ENCODE measurements at places on chromosomes 4 and X. TPM values are rescaled to one million over a fixed set of nuclear protein-coding genes. Genes with fewer than 3 reads are reported as not detected.

The AP1AR gene
- total RNA-seq, result 56.7 TPM

GRCh38 chr4:70687392-70687791 is 940 bp upstream of the UTP3 start:
- DNase-seq, result no peak

GRCh38 chr4:146739182-146739581 is 100.5 kb downstream of the POU4F2 start:
- no peak for DNase-seq

- no peak for DNase-seq
Measured at GRCh38 chr4:1962980-1963379, 45.8 kb downstream of the NELFA start.

- no peak for DNase-seq
Measured at GRCh38 chrX:41730081-41730480, 6.1 kb downstream of the GPR82 start.

- DNase-seq, result no peak
Measured at GRCh38 chr4:142293536-142293935, 552.6 kb downstream of the INPP4B start.

The HS6ST2 gene
- total RNA-seq, result 24.6 TPM

DNA sequence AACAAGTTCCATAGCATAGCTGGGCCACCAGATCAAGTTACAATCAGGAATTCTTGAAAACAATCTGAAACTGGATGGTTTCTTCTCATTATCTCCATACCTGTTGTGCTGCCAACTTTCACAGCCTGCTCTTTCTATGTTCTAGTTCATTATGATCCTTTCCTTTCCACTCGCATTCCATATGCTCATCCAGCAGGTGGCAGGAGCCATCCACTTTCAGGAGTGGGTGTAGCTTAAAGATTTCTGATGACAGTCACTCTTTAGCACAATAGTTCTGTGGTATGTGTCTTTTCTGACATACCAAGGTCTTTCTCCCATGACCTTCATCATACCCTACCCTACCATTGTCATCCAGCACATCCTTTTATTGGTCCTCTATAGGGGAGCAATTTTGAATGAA is 46.4 kb downstream of the PAGE2 start:
- DNase-seq, result peak; percentile 2

The CT45A3 gene
- total RNA-seq, result 0.30 TPM

The KIT gene
- not detected for total RNA-seq

The GSX2 gene
- not detected for total RNA-seq

The UGT8 gene
- total RNA-seq, result 14.8 TPM

The SYTL4 gene
- total RNA-seq, result 8.8 TPM

The NHS gene
- 5.7 TPM for total RNA-seq

The RASL11B gene
- total RNA-seq, result 0.34 TPM

GRCh38 chrX:153794897-153795816 is 689 bp downstream of the SSR4 start:
- no peak for DNase-seq

DNA sequence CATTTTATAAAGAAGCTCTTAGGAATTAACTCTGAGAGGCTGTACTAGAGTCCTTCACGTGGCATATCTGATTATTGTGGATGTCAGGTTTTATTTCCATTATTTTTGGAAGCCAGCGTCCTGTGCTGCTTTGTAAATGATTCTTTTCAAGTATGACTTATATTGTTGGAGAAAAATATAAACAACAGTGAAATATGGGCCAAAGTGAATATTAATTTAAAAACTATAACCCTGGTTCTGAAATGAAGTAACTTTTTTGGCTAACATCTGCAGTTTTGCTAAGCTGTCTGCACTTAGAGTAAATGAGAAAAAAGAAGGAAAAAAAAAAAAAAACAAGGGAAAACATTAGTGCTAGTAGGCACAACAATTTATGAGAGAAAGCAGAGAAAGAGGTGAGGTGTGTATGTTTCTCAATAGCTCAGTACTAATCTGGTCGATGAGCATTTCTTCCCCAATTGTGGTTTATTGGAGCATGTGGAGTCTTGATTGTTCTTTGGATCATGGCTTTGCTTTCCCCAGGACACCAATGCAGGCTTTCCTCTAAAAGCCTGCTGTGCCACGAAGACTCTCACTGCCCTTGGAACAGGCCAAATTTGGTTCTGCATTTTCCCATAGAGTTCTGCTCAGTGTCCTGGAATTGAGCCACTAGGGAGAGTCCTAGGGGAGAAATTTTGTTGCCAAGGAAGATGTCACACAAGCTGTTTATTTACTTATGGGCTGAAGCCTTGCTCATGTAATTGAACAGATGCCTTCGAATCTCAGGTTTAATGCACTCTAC is 273.3 kb downstream of the DKK2 start:
- DNase-seq, result no peak

The LRP2BP gene
- total RNA-seq, result 2.9 TPM

The DMRTC1B gene
- total RNA-seq, result not detected

The STBD1 gene
- total RNA-seq, result 5.6 TPM

DNA sequence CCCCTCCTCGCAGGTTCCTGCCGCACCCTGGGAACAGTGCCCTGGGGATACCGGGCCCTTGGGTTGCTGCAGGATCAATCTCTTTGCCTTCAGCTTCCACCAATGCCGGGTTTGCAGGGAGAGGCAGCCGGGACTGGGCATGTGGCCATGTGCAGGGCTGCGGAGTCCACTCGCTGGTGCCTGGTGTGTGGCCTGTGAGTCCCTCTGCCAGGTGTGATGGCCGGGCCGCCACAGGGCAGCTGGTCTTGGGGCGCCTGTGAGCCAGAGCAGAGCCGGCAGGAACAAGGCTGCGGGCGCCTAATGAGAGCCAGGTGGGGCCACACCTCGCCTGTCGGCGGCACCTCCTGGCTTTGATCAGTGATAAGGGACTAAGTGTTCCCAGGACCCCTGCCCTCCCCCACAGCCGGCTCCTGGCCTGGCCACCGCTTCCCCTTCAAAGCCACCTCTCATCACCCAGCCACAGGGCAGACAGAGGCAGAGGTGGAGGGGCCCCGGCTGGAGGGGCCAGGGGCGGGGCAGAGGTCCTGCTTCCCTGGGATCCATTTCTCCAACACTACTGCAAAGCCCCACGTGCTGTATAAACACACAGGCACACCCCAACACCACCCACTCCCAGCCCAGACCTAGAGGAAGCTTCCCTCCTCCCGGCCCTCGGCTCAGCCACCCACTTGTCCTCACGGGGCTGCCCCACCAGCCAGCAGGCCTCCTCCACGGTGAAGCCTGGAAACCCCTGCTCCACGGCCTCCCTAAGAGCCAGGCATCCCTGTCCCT is 132.7 kb downstream of the CPZ start:
- DNase-seq, result no peak

The GLRB gene
- not detected for total RNA-seq

DNA sequence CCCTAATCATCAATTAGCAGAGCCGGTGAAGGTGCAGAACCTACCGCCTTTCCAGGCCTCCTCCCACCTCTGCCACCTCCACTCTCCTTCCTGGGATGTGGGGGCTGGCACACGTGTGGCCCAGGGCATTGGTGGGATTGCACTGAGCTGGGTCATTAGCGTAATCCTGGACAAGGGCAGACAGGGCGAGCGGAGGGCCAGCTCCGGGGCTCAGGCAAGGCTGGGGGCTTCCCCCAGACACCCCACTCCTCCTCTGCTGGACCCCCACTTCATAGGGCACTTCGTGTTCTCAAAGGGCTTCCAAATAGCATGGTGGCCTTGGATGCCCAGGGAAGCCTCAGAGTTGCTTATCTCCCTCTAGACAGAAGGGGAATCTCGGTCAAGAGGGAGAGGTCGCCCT is 3.3 kb upstream of the OPN1LW start:
- no peak for DNase-seq

DNA sequence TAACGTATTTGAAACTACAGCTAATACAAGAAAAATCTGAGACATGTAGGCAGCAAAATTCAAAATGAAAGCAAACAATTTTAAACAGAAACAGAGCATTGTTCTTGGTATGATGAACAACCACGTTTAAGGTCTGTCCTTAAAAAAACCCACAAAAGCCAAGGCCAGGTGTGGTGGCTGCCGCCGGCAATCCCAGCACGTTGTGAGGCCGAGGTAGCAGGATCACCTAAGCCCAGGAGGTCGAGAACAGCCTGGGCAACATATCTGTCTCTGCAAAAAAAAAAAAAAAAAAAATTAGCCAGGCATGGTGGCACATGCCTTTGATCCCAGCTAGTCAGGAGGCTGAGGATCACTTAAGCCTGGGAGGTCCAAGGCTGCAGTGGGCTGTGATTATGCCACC is 13.7 kb downstream of the RWDD4 start:
- DNase-seq, result no peak
